ENCODE measurements at places on chromosomes 3 and 15.

GRCh38 chr15:74723754-74724334 is 1.5 kb downstream of the CYP1A1 start:
- DNase-seq = peak; percentile 77

DNA sequence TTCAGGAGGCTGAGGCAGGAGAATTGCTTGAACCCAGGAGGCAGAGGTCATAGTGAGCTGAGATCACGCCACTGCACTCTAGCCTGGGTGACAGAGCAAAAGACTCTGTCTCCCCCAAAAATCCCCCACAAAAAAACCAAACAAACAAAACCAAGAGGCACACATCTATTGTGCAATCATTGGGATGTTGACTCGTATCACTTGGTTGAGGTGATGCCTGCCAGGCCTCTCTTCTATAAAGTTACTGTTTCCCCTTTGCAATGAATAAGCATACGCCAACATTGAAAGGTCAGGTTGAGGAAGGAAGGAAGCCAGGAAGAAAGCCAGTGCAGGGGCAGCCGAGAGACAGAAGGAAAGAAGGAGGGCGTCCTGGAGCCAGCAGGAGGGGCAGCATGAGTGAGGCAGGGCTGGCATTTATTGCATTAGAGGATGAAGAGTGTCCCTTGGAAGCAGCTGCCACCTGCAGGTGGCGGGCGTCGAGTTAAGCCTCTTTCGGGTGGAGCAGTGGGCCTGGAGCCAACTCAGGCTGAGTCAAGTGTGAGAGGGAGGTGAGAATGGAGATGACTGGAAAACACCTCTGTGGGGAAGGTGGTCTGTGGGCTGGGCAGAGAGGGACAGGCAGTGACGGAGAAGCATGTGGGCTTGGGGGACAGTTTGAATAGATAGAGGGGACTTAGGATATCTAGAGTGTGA is 8.3 kb upstream of the CSPG4 start:
- DNase-seq = peak; percentile 42

DNA sequence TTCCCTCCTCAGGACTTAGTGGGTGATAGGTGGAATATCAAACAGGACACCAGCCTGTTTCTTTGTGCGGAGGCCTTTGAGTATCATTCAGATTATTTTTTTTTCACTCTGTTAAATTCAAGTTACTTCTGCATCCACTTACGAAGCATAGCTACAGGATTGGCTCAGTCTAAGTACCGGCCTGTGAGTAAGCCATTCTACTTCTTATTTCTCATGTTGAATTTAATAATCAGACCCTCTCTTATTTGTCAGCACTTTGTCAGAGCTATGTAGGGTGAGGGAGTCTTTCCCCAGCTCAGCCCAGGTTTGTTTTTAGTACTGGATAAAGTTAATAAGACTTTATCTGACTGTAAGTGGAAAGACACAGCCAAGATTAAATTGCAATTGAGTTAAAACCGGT is 54.7 kb downstream of the ITPR1 start:
- DNase-seq = no peak

DNA sequence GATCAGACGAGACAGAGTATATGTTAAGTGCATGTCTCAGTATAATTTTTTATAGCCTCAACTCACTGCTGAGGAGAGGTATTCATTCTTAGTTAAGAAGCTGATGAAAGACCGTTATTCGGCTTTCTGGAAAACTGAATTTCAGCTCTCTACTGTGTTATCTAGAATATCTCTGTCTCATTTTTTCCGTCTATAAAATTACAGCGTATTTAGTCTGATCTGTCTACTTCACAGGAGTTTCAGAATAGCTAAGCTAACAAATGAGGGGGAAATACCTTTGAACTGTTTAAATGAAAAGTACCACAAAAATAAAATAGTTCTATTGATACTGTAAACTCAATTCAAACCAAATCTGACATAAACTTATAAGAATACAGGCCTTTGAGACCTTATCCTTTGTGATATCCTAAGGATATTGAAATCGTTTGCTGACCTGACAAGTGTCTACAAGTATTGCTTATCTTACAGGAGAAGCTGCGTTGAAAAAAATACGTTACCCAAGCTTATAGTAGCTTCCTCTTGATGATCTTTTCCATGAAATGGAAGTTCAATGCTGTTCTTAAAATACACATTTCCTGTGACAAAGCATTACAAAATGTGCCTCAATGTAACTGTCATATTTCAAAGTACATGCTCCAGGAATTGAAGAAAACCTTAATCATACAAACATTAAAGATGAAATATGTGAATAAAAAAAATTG is 104.6 kb downstream of the IL1RAP start:
- DNase-seq = peak; percentile 89

DNA sequence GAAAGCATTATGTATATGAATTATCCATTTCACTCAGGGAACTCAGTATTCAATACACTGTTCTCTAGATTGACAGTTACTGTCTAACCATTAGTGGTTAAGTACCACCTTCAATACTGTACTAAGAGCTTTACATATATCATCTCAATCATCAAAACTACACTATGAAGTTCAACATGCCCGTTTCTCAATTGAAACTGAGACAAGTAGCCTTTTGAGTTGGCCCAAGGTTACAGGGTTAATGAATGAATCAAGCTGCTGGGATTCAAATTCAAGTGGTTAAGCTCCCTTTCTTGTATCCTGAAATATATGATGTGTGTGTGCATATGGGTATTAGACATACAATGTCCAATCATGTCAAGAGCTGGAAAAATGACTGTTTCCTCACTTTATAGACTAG is 5.8 kb downstream of the TASOR start:
- no peak for DNase-seq

DNA sequence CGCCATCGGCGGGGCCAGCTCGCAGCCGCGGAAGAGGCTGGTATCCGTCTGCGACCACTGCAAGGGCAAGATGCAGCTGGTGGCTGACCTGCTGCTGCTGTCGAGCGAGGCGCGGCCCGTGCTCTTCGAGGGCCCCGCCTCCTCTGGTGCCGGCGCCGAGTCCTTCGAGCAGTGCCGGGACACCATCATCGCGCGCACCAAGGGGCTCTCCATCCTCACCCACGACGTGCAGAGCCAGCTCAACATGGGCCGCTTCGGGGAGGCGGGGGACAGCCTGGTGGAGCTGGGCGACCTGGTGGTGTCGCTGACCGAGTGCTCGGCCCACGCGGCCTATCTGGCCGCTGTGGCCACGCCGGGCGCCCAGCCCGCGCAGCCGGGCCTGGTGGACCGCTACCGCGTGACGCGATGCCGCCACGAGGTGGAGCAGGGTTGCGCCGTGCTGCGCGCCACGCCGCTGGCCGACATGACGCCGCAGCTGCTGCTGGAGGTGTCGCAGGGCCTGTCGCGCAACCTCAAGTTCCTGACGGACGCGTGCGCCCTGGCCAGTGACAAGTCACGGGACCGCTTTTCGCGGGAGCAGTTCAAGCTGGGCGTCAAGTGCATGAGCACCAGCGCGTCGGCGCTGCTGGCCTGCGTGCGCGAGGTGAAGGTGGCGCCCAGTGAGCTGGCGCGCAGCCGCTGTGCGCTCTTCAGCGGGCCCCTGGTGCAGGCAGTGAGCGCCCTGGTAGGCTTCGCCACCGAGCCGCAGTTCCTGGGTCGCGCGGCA is 1.8 kb downstream of the TLNRD1 start:
- DNase-seq = peak; percentile 33

- DNase-seq = peak; percentile 62
These were observed 44.0 kb downstream of the CD200 start for GRCh38 chr3:112376992-112377391.

DNA sequence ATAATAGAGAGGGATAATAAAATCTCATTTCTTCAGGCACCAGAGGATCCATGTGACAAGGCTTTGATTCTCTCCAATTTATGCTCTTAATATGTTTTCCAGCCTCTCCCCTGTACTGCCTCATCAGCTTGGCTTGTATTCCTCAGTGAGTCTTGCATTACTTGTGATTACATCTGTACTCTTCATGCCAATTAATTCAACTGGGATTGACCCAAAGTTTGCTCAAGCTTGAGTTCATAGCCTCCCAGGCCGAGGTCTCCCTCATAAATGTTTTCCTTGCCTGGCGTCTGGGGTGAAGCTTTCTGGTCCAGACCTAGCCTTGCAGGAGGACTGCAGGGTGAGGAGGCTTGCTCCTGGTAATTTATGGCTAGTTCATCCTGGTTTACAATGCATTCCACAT is 146.9 kb downstream of the CHST2 start:
- no peak for DNase-seq

GRCh38 chr3:72722930-72723726 is 125.1 kb downstream of the SHQ1 start:
- DNase-seq = no peak

- no peak for DNase-seq
These were observed 136.5 kb downstream of the SERPINI1 start for GRCh38 chr3:167872032-167872431.

DNA sequence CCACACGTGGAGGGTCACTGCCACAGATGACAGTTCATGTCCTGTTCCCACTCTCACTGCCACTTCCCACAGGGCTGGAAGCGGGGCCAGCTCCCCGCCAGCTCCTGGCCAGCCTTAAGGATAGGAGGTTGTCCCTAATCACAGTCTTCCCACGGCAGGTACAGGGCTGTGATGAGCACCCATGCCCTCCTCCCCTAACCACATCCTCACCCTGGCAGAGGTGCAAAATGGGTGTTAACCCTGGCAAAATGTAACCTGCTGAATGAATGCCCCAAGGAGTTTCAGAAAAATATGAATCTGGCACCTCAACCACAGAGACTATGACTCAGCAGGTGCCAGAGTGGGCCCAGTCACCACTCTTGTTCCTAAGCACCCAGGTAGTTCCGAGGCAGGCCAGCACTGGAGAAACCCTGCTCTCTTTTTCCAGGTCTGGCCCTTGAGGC is 185.1 kb upstream of the TPM1 start:
- DNase-seq = no peak

- no peak for DNase-seq
These were observed 10.3 kb upstream of the LRRC34 start for GRCh38 chr3:169822983-169823382.

GRCh38 chr3:57559526-57559925 is 3.5 kb downstream of the PDE12 start:
- DNase-seq = no peak

GRCh38 chr15:49415638-49416037 is 7.4 kb upstream of the FGF7 start:
- DNase-seq = no peak

DNA sequence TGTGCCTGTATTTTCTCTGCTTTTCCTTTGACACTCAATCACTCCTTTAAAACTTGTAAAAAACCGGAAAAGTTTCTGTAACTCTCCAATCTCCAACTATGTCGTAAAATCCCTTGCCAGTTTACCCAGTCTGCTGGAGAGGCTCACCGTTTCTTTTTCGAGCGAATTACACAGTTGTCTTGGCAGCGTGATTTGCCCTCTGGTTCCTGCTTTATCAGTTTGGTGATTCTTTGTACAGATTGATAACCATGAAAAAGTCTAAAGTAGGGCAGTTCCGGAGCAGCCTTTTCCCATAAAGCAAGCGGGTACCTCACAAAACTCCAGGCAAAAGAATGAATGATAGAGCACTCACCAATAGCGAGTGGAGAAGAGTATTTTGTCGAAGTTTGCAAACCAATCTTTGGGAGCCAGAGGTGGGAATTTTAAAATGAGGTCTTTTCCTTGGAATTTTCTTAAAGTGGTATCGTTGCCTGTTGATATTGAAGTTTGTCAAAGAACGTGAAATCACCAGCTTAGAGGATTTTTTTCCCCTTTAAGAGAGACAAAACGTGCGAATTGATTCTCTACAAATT is at the start of gene TTC23:
Gene TTC23, minus strand, starts transcription at position 312 of the 572 bp plus-strand sequence. CDS start 20,869 bp downstream, outside the sequence.
- peak; percentile 41 for DNase-seq

GRCh38 chr3:196569003-196569516 is 600 bp downstream of the FBXO45 start:
- DNase-seq = peak; percentile 21

GRCh38 chr15:80070840-80071239 is 11.4 kb downstream of the ZFAND6 start:
- no peak for DNase-seq

DNA sequence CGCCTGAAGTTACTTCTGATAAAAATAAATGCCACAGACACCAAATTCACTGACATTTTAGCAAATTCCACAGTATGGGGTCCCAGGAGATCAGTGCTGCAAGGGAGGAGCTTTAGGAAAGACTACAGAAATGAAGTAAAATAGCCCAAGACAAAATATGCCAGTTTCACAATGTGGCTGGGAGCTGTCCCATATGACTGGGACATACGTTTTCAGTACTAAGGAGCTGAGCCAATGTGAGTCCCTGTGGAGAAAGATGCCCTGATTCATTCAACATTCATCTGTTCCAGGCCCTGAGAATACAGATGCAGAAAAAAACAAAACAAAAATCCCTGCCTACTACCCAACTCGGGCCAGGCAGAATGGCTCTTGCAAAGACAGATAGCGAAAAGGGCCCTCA is 63.4 kb upstream of the FAM174B start:
- DNase-seq = no peak

- no peak for DNase-seq
These were observed 630.1 kb upstream of the KCNMB2 start for GRCh38 chr3:177906126-177906511.

- no peak for DNase-seq
These were observed 6.1 kb upstream of the THSD4 start for GRCh38 chr15:71109130-71109529.

DNA sequence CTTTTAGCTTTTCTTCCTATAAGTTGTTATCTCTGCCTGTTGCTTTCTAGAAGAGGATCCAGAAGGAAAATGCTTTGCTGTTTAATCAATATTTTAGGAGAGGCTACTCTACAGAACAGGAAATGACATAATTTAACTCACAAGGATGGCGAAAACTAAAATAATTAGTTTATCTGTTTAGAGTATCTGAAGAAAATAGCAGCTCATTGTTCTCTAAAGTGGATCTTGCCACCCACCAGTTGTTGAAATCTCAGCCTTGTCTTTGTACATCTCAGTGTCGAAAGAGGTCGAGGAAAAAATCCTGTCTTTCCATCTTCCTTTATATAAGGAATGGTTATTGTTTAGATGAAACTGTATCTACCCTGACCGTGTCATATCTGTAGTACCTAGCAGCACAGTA is 126.6 kb downstream of the ZNF609 start:
- DNase-seq = no peak

DNA sequence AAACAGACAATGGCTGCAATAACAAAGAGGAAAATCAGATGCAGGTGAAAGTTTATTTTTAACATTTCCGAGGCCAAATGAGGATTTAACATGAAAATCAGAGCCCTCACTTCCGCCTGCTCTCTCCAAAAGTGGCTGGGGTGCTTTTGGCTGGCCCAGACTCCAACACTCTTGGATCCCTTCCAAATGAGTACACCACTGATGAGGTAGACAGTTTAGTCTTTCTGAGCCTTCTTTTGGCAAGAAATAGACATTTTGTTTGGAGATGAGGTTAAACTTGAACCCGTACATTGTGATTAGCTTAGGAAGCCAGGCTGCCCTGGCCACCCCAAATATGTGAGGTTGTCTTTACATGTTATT is 51.0 kb upstream of the TRA2B start:
- no peak for DNase-seq

- DNase-seq = no peak
These were observed 11.3 kb downstream of the NR2F2 start for GRCh38 chr15:96341513-96342405.

- DNase-seq = peak; percentile 40
These were observed 9.7 kb downstream of the STOML1 start for GRCh38 chr15:73982222-73982962.

GRCh38 chr15:76163457-76164295 is 103.9 kb downstream of the TMEM266 start:
- DNase-seq = no peak

All from AML-193 (cell line).